ENCODE measurements at places on chromosomes 1 and 21.

DNA sequence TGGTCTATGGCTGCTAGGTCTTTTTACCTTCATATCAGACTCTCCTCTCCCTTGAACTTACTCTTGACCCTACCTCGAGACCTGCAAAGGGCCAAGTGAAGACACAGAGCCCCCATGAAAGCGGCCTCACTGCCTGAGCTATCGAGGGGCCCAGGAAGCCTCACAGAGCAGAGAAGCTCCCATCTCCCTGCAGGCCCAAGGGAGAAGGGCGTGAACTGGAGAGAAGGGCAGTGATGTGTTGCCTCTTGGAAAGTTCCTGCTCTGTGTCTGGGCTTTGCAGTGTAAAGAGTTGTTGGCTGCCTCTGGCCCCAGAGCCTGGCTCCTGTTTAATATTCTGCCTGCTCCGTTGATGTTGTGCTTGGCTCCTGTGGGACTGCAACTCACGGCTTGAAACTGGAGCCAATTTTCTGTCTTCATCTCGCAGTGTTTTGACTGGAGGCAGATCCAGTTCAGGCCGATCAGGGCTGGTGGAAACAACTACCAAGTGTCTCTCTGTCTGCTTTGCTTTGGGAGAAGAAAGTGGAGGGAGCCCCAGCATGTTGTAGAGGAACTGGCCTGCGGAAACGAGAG, 4.3 kb downstream of the SERTAD4 start:
- peak; percentile 35 for DNase-seq

DNA sequence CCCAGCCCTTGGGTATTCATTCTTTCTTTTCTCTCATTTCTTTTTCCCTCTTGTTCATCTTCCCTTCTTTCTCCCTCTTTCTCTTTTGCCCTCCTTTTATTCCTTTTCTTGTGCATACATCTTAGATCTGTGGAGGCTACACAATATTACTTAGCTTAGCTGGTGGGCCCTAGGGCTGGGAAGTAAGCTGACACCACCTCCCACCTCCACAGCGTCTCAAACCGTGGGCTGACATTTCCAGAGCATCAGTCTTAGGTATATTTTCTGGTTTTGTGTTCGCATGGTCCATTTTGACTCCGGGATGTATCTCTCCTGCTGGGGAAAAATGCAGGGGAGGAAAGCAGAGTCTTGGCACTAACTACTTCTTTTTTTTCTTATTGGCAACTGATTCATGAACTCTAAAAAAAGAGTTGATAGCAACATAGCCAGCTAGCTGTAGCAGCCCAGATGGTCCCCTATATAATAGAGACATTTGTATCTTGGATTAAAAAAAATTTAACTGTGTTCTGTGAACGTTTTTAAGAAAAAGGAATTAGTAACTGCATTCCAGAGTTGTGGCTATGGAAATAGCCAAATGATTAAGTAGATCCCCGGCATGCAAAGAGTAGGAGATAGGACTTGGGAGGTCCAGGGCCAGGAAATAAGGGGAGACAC, 15.5 kb downstream of the CNIH3 start:
- DNase-seq: no peak

GRCh38 chr1:92708368-92708950, 76.4 kb downstream of the EVI5 start:
- DNase-seq: no peak

GRCh38 chr1:24323281-24323680, 4.1 kb downstream of the GRHL3 start:
- DNase-seq: no peak

DNA sequence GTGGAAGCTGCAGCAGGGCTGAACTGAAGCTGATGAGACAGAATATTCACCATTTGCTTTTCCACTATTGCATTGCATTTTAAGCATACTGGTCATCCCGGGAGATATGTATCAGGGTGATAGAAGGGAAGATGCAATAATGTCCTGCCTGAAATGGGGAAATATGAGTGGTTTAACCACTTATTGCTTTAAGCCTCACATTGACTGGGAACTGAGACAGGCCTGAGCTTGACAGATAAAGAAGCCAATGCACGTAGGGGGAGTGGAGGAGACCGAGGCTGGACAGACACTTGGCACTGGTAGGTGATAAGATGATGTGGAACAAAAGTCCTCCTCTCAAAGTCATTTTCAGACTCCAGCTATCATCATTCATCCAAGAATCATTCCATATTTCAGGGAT, 911.7 kb upstream of the NCAM2 start:
- DNase-seq: no peak

DNA sequence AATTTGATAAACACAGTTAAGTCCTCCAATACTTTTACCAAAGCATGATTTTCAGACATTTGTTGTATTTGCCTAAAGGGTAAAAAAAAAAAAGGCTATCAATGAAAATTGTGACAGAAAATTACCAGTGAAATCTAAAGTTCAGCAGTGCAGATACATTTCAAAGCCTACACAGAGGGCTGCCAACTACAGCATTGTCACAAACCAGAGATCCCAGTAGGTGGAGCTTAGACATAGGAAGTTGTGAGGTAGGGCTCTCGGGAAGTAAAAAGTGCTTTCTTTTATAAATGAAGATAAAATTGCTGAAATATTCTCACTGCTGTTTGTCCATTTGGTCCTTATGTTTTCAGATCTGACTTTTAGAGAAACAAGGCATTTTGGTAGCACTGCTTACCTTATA, 123.0 kb downstream of the DYRK1A start:
- DNase-seq: no peak

DNA sequence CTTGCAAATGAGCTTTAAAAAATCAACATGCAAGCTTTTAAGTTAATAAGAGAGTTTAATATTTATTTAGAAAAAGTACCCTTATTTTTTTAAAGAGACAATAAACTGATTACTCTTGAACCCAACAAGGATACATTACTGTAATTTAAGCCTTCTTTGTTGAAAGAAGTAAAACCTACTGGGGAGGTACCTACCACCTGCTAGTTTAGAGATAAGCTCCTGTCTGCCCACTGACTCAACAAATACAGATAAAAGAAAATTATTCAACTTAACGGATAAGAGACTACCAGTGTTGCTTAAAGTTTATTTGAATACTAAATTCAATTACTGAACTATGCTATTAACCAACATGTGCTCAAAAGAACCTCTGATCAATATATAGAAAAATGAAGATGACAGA, 23.1 kb downstream of the USP24 start:
- DNase-seq: no peak

DNA sequence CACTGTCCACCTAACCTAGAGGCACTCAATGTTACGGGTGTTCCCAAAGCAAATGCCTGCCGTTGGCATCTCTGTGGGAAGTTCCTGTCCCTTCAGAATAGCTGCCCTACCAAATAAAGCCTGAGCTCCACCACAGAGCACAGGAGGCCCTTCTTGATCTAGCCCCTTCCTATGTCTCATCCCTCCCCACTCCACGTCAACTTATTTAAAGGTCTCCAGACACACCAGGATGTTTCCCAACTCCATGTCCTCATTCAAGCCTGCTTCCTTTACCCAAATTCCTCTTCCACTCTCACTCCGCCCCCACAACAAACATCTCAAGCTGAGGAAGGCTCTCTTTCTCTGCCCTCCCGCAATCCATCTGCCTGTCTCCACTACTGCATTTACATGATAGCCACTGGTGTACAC, 87.7 kb downstream of the TGFBR3 start:
- DNase-seq: no peak

- no peak for DNase-seq
These were observed 695.3 kb downstream of the PTPRU start for GRCh38 chr1:29931477-29932175.

- DNase-seq: no peak
These were observed 38.4 kb upstream of the ASB17 start for GRCh38 chr1:75970631-75971030.

DNA sequence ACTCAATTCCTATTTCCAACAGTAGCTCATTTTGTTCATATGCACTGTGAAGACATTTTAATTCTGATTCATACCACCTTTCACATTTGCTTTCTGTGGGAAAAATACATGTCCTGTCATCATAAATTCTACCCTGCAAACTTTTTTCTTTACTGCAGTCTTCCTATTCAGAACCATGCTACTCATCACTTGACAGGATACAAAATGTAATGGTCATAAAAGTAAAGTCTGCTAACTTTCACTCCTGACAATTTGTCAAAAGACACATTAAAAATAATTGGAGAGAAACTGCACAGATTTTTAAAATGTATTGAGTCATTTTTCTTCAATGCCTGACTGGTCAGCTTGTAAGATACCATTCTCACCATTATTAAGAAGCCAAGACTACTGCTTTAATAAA, 1817.1 kb downstream of the BRINP3 start:
- DNase-seq: no peak

DNA sequence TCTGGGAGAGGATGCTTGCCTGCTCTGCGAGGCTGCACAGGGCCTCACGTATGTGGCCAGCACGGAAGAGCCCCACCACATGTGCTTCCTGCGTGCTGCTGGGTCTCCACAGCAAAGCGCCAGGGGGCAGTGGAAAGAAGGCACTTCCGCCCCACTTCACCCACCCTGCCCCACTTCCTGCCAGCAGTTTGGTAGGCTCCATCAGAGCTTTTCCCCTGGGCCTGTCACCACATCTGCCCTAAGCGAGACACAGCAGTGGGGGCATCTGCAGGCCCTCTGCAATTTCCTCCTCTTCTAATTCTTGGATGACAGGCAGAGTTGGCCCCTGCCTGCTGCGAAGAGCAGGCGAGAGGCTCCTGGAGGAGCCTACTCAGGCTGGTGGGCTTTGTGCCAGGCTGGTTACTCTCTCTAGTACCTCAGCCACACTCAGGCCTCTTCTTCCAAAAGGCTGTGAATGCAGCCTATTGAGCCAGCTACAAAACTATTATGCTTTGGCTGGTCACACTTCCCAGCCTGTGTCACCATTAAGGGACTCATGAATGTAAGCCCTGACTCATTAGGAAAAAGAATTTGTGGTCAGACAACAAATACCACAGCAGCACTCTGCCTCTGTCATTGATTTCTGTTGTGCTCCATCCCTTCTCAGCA, 25.0 kb downstream of the CD244 start:
- peak; percentile 68 for DNase-seq

- DNase-seq: no peak
These were observed 31.0 kb downstream of the AZIN2 start for GRCh38 chr1:33111965-33112364.

GRCh38 chr1:18635891-18636595, 5.4 kb downstream of the PAX7 start:
- no peak for DNase-seq

GRCh38 chr1:94979656-94980581, 53.0 kb upstream of the CNN3 start:
- no peak for DNase-seq

GRCh38 chr1:28954126-28954726, 39.9 kb downstream of the EPB41 start:
- DNase-seq: no peak

- DNase-seq: no peak
These were observed 4.9 kb downstream of the ARID1A start for GRCh38 chr1:26700711-26701110.

DNA sequence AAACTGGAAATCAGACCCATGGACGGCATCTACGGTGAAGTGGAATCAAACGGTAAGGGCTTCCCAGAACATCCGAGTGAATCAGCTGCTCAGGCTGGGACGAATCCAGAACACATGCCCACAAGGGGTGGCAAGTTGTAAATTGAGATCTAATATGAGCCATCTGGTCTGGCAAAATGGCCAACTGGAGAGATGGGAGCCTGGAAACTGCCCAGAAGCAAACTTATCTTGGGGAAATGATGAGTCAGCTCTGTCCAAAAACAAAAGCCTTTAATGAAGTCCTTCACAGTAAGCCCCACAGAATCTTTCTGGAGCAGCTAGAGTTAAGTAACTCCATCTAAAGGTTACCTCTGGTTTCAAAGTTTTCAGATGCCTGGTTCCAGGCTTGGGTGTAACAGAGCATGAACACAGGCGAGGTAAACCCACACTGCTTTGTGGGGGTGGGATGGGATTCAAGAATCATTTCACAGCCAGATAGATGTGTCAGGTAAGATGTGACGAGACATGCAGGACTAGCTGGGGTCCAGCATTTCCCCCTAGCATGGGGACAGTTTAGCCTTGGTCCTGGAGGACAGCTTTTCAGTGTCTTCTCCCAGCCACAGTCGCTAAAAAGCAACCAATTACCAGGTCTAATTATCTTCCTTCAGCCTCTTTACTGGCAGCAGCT, 10.5 kb upstream of the SRP9 start:
- DNase-seq: peak; percentile 33

DNA sequence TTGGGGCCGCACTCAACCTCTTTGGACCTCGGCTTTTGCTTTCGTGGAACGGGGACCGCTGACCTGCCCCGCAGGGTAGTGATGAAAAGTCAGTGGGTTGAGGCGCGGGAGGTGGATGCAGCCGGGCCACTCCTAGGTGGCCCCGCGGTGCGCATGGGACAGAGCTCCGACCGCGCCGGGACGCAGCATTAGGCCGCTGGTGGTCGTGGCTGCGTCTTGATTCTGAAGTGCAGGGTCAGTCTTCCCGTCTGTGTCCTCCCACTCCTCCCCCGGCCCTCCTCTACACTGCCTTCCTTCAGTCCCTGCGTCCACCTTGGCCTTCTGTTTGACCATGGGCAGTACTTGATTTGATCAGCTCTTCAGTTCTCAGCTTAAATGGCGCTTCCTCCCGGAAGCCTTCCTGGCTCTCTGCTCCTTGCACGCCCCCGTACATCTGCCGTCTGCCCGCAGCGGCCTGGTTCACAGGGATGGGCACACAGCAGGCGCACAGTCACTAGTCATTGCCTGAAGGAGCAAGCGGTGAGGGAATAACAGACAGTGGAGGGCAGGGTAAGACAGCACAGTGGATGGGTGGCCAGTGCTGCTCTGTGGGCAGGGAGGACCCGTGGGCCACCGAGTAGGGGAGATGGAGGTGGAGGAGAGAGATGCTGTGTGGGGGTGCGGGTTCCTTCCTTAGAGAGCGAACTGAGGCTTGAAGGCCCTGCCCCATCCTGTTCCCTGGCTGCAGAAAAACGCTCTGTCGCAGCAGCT, 633 bp downstream of the THEMIS2 start:
- no peak for DNase-seq

GRCh38 chr1:219434285-219434922, 178.5 kb downstream of the ZC3H11B start:
- no peak for DNase-seq

DNA sequence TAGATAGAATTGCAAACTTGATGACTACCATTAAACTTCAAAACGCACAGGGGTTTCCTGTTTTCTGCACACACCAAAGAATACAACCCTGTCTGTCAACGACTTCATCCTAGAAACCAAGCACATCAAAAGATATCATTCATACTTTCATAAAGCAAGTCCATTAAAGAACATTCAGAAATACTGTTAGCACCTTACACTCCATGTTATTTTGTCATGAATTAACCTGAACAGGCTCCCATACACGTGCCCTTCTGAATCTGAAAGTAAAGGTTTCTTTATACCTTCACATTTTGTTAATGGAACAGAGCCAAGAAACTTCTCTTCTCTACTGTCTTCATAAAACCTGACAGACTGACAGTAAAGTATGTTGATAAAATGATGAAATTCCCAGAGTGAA, 46.1 kb downstream of the PUM1 start:
- no peak for DNase-seq

DNA sequence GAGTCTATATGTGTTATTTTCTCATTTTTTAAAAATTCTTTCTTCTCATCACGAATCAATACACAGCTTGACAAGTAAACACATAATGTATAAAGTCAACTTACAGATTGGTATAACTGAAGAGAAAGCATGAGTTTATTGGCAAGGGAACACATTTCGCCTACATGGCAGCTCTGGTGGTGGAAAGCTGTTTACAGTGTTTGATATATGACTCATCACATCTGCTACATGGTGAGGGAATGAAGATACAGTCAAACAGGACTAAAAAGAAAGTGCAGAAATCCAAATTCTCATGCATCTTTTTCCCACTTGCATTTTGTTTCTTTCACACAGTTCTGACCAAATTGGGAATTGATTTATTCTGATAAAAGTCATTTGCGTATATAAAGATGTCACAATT, 122.2 kb upstream of the ADGRL4 start:
- DNase-seq: no peak

GRCh38 chr1:64536836-64537490, 67.0 kb downstream of the CACHD1 start:
- no peak for DNase-seq
